Omental fat pad (tissue), 4 donors: ENCODE measurements at places on chromosomes 1 and 21.
A peak's percentile ranks its signal among the peaks of the same experiment; 100 is the strongest.

DNA sequence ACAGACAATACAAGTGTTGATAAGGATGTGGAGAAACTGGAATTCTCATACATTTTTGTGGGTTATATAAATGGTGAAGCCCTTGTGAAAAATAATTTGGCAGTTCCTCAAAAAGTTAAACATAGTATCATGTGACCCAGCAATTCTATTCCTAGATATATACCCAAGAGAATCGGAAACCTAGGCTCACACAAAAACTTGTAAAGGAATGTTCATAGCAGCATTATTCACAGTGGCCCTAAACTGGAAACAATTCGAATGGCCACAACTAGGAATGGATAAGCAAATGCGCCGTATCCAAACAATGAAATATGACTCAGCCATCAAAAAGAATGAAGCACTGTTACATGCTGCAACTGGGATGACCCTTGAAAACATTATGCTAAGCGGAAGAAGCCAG lies 3.9 kb upstream of the CD247 start:
- no peak for DNase-seq

- no peak for DNase-seq
Observed at GRCh38 chr21:45104560-45104959, 30.2 kb downstream of the ADARB1 start.

- no peak for DNase-seq
Observed at GRCh38 chr21:29033871-29034270, 9.4 kb downstream of the USP16 start.

DNA sequence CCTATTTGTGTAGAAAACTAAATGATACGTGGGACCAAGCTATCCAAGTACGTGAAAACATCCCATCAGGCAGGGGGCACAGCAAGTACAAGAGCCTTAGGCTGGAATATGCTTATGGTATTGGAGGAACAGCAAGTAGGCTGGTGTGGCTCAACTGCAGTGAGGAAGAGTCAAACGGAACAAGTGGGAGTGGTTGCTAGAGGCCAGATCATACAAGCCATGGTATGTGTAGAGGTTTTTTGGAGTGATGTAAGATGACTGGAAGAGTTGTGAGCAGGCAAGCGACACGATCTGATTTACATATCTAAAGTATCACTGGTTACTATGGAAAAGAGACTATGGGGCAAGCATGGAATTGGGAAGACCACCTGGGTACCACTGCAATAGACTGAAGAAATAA lies 27.8 kb downstream of the ELK4 start:
- no peak for DNase-seq

GRCh38 chr1:235642011-235642942 lies 7.3 kb downstream of the GNG4 start:
- DNase-seq, result no peak

DNA sequence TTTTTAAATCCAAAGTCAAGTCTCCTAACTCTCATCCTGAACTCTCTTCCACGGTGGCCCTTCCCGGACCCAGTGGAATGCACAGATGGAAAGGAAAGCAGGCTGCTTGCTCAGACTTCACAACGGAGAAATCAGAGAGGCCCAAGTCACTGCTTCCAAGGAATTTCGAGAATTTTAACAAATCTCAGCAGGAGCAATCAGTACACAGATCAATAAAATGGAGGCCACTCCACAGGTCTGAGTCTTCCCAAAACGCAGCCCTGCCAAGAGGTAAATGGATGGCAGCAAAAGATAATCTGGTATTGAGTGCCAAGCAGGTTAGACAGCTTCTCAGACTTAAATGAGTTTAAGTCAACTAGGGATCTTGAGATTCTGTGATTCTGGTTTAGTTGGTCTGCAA lies 81.1 kb upstream of the TIAM1 start:
- DNase-seq, result no peak

DNA sequence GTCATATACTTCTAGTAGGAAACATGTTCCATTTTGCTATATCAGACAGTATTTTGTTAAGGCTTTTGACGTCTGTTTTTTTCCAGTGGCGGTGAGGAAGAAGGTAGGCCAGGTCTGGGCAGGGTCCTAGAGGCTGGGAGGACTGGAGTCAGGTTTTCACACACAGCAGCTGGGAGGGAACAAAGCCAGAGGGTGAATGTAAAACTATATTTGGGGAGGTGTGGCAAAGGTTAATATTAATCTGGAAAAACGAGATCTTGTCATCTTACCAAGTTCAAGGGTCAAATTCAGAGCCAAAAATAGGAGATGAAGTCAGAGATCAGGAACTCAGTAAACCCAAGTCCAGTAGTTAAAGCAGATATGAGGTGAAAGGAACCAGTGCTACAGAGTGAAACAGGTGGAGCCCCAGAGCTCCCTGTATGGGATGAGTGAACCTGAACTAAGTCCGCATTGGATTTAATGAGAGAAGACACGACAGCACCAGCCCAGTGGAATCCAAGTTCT lies 10.7 kb upstream of the OTUD7B start:
- DNase-seq, result no peak

DNA sequence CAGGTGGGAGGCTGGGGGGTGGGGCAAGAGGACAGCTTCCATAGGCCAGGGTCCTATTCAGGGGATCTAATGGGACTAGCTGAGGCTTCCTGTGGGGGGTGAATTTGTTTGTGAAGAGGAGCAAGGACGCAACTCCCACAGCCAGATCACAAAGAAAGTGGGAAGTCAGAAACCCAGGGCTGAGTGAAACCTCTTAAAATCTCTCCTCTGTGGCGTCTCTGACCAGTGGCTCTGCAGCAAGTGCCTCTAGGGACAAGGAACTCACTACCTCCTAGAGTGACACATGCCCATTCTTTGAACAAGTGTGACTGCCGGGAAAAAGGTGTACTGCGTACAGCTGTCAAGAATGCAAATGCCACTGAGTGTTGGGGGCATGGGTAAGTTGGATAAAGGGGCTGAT lies 187.9 kb downstream of the HIVEP3 start:
- no peak for DNase-seq

- DNase-seq, result no peak
Observed at GRCh38 chr1:78911956-78912880, 94.3 kb downstream of the ADGRL4 start.

DNA sequence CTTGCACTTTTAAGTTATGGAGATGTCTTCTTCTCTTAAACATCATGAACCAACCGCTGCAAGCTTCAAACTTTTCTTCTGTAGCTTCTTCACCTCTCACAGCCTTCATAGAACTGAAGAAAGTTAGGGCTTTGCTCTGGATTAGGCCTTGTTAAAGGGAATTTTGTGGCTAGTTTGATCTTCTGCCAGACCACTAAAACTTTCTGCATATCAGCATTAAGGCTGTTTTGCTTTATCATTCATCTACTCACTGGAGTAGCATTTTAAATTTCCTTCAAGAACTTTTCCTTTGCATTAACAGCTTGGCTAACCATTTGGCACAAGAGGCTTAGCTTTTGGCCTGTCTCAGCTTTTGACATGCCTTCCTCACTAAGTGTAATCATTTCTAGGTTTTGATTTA lies 43.0 kb upstream of the RGL1 start:
- DNase-seq, result no peak

- DNase-seq, result no peak
Observed at GRCh38 chr21:42781150-42781970, 98.0 kb downstream of the WDR4 start.

- DNase-seq, result no peak
Observed at GRCh38 chr1:27357281-27358037, 9.3 kb downstream of the MAP3K6 start.

DNA sequence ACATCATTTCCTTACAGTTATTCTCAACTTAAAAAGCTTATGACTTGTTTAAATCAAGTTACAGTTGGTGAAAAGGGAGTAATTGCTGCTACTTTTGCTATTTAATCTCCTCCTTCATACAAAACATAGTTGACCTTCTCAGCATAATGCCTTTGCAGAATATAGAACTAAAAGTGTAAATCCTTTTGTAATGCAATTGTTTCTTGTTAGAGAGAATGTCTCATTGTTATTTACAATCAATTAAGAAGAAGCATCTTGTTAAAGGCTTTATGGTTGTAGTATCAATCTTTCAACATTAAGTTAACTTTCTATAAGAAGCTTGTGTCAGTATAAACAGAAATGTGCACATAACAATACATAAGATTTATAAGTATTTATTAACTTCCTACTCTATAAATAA lies 360.7 kb downstream of the BRINP3 start:
- no peak for DNase-seq

GRCh38 chr1:106290805-106291501 lies 765.5 kb upstream of the PRMT6 start:
- DNase-seq, result no peak

GRCh38 chr1:115332813-115333608 lies 5.0 kb downstream of the NGF start:
- DNase-seq, result no peak

DNA sequence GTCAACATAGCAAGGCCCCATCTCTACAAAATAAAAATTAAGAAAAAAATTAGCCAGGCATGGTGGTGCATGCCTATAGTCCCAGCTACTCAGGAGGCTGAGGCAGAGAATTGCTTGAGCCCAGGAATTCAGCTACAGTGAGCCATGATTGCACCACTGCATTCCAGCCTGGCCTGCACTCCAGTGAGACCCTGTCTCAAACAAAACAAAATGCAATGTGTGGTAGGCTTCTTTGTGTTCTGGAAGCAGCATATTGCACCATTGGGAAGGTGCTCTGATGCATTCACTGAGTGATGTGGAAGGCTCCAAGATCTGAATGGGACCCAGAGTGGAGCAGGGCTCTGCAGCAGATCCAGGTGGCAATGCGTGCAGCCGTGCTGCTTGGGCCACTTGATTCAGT lies 99.6 kb upstream of the COG2 start:
- DNase-seq, result no peak

- DNase-seq, result peak; percentile 18
Observed at GRCh38 chr1:3061981-3062615, 6.9 kb upstream of the PRDM16 start.

- no peak for DNase-seq
Observed at GRCh38 chr1:36023098-36023769, 60.7 kb upstream of the TEKT2 start.

DNA sequence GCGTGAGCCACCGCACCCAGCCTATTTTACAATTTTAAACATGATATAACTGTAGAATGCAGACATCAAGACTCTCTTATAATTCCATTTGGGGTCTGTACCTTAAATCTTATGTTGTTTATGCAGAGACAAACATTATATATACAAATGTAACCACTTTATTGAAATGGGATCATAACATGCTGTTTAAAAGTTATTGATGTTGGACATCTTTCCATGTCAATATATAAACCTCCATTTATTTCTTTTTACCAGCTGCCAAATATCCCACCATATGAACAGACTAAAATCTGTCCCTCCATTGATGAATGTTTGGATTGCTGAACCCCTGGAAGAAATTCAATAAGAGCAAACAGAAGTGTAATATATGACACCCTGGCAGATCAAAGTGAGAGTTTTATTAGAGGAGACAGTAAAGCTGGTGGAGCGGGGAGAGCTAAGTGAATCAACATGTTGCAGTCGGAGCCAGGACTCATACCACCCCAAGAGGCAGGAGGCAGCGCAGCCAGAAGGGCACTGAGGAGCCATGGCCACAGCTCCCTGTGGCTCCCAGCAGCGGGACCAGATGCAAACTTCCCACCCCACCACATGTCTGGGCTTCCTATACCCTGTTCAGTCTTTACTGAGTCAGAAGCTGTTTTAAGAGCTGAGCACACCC lies 4.7 kb upstream of the PCSK9 start:
- DNase-seq, result no peak

DNA sequence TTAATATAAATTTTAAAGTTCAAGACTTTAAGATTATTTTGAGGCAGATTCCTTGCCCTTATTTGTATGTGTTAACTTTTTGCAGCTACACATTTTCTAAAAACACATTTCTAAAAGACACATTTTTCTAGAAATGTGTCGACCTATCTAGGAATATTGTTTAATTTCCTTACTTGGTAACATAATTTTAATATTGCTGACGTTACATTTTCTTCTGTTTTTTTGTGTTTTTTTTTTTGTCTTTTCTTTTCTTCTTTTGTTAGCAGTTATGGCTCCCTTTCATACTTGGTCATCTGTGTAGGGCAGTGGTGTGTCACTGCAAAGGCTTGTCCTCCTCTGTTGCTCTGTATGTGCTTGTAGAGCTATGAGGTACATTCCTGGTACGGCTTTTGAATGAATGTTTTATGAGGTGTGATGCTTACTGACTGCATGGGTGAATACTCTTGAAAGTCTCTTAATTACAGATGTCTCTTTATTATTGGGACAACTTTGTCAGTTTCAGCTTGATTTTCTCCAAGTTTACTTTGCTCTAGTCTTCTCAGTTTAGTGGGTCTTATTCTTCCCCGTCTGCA lies 30.1 kb downstream of the LRRC8D start:
- DNase-seq, result no peak

GRCh38 chr21:36499578-36500471 lies 19.9 kb upstream of the CLDN14 start:
- DNase-seq, result no peak

DNA sequence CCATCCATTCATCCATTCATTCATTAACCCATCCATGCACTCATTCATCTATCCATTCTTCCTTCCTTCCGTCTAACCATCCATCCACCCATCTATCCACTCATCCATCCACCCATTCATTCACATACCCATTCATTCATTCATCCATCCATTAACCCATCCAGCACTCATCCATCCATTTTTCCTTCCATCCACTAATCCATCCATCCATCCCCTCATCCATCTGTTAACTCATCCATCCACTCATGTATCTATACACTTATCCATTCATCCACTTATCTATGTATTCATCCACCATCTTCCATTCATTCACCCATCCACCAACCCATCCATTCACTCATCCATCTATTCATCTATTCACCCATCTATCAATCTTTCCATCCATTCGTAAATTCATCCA lies 107.8 kb downstream of the PRDM16 start:
- no peak for DNase-seq

- DNase-seq, result no peak
Observed at GRCh38 chr21:35565204-35565611, 495.1 kb downstream of the SETD4 start.

- DNase-seq, result no peak
Observed at GRCh38 chr1:230403442-230403841, 22.7 kb downstream of the PGBD5 start.

- DNase-seq, result no peak
Observed at GRCh38 chr1:108972951-108973350, 9.7 kb upstream of the CLCC1 start.

GRCh38 chr1:228146417-228147150 lies 3.1 kb upstream of the GJC2 start:
- DNase-seq, result no peak

DNA sequence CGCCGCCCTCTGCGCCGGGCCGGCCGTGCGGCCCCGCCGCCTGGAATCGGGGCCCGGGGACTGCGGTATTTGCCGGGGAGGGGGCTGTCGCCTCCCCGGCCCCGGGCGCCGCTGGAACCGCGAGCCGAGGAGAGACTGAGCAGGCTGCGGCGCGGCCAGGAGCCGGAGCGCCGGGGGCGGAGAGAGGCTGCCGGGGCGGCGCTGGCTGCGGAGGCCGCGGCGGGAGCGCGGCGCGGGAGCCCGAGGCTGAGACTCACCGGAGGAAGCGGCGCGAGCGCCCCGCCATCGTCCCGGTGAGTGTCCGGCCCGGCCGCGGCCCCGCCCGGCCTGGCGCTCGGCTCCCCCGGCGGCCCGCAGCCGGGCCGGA lies 746 bp downstream of the DYRK1A start:
- no peak for DNase-seq

GRCh38 chr1:110756506-110756905 lies 81.8 kb upstream of the KCNA3 start:
- no peak for DNase-seq
